Activated T-helper 1 cell treated with anti-CD3 and anti-CD28 coated beads, Interleukin-12 subunit alpha, Interleukin-12 subunit beta, Interleukin-2, Interleukin-4 antibody, amounts not matched to agents 30 ng/mL and 10 ng/mL and 1 ng/mL, durations not matched to agents 14 hours and 24 hours and 36 hours (primary cell): ENCODE measurements at places on chromosomes 7 and 10. TPM values are rescaled to one million over a fixed set of nuclear protein-coding genes. Genes with fewer than 3 reads are reported as not detected.

The CHN2 gene
- not detected in 2 replicates for total RNA-seq

The MRLN gene
- total RNA-seq: 0.23 and 0.54 TPM in 2 replicates

The TEX36 gene
- not detected in 2 replicates for total RNA-seq

The CNTNAP2 gene
- not detected in 2 replicates for total RNA-seq

The ST8SIA6 gene
- not detected in 2 replicates for total RNA-seq

The C10orf105 gene
- total RNA-seq: 0.18 and 0.32 TPM in 2 replicates

The TRIL gene
- 0.39 and 0.41 TPM in 2 replicates for total RNA-seq

The GDF10 gene
- total RNA-seq: 0.27 and 0.34 TPM in 2 replicates

The LIPK gene
- not detected in 2 replicates for total RNA-seq

The ZDHHC4 gene
- 21.0 and 24.6 TPM in 2 replicates for total RNA-seq
